ENCODE measurements at places on chromosomes 4 and X.

DNA sequence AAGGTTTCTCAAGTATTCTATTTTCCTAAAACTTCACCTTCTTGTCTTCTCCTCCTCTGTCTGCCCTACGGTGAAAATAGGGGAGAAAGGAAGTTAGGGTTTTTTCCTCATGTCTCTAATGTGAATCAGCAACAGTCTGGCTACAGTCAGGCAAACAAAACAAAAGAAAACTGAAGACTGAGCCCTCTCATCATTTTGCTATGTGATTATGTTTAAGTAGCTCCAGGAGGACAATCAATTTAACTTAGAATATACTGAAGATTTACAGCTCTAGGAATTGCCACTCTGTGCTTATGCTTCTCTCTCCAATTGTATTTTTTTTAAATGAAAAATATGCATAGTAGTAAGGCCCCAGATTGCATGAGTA lies 316.2 kb downstream of the GPAT3 start:
- H3K4me3 ChIP-seq = no peak overlapping the region
- no peak overlapping the region for H3K27ac ChIP-seq
- DNase-seq = no peak
- no peaks in the 10 kb centered on the region for H3K36me3 ChIP-seq
- H3K27me3 ChIP-seq = peaks cover 4% of the 10 kb centered on the region

- H3K27me3 ChIP-seq = no peaks in the 10 kb centered on the region
- no peaks in the 10 kb centered on the region for H3K4me1 ChIP-seq
- no peak for DNase-seq
- H3K4me3 ChIP-seq = no peak overlapping the region
Observed at GRCh38 chr4:80726471-80726870, 304.0 kb upstream of the BMP3 start.

DNA sequence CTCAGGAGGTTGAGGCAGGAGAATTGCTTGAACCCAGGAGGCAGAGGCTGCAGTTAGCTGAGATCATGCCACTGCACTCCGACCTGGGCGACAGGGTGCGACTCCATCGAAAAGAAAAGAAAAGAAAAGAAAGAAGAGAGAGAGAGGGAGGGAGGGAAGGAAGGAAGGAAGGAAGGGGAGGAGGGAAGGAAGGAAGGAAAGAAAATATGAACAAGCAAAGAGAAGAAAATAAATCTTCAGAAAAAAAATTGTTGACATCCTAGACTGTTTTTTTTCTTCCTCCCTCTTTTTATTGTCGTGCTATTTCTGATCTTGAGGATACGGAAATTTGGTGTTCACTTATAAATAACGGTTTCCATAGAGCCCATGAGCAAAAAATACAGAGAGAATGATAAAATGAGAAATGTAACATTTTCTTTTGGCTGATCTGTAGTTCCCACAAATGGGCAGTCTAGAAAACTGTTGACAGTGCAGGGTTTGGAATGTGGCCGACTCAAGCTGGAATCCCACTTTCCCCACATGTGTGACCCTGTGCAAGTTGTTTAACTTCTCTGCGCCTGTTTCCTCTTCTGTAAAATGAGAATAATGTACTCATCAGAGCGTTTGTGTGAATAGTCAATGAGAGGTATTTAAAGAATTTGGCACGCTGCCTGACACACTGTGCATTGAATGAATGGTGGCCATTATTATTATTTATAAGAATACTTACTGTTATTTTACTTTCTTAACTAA lies 19.4 kb downstream of the SORBS2 start:
- H3K4me1 ChIP-seq = no peaks in the 10 kb centered on the region
- H3K36me3 ChIP-seq = no peaks in the 10 kb centered on the region
- no peak overlapping the region for H3K27ac ChIP-seq
- DNase-seq = no peak

GRCh38 chrX:30981968-30982367 lies 89.9 kb downstream of the FTHL17 start:
- H3K27ac ChIP-seq = no peak overlapping the region
- no peaks in the 10 kb centered on the region for H3K36me3 ChIP-seq
- no peaks in the 10 kb centered on the region for H3K27me3 ChIP-seq

GRCh38 chr4:168917138-168917779 lies 92.8 kb downstream of the CBR4 start:
- no peak for DNase-seq
- H3K36me3 ChIP-seq = no peaks in the 10 kb centered on the region
- H3K27ac ChIP-seq = no peak overlapping the region
- no peaks in the 10 kb centered on the region for H3K27me3 ChIP-seq

DNA sequence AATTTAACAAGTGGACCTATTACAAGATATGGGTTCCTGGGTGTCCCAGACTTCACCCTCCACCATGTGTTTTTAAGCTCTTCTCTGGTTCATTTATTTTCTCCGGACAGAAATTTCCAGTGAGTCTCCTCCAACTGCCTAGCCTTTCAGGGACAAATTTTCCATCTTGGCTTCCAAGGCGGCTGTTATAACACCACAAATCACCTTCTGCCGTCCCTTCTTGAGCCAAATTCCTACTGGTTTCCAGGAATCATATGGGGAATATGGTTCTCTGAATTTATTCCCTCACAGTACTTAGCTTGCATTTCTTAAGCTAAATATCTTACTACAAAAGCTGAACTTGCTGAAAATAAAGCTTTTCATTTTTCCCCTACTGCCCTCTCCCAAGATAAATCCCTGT lies 18.8 kb downstream of the NEXMIF start:
- H3K27ac ChIP-seq = no peak overlapping the region
- DNase-seq = no peak
- H3K27me3 ChIP-seq = no peaks in the 10 kb centered on the region
- H3K4me3 ChIP-seq = no peak overlapping the region

DNA sequence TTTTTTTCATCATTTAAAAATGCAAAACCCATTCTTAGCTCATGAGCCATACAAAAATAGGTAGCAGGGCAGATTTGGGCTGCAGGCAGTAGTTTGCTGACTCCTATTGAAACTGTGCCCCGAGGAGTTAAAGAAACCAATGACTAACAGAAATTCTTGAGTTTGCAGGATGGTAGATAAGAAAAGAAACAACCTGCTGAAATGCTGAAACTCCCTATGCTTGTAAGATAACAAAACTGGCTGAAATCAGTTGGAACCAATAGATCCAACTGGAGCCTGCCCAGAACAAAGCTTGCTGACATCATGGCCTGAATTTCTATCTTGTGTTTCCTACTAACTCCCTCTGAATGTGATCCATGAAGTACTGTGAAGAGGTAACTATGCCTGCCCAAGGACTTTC lies 68.6 kb downstream of the ANOS1 start:
- H3K27me3 ChIP-seq = no peaks in the 10 kb centered on the region
- no peak for DNase-seq
- H3K36me3 ChIP-seq = no peaks in the 10 kb centered on the region
- no peak overlapping the region for H3K4me3 ChIP-seq

- peaks cover 2% of the 10 kb centered on the region for H3K4me1 ChIP-seq
- H3K4me3 ChIP-seq = no peak overlapping the region
- H3K27ac ChIP-seq = no peak overlapping the region
- no peaks in the 10 kb centered on the region for H3K36me3 ChIP-seq
- no peak for DNase-seq
Observed at GRCh38 chrX:123830309-123830708, 29.5 kb upstream of the XIAP start.

DNA sequence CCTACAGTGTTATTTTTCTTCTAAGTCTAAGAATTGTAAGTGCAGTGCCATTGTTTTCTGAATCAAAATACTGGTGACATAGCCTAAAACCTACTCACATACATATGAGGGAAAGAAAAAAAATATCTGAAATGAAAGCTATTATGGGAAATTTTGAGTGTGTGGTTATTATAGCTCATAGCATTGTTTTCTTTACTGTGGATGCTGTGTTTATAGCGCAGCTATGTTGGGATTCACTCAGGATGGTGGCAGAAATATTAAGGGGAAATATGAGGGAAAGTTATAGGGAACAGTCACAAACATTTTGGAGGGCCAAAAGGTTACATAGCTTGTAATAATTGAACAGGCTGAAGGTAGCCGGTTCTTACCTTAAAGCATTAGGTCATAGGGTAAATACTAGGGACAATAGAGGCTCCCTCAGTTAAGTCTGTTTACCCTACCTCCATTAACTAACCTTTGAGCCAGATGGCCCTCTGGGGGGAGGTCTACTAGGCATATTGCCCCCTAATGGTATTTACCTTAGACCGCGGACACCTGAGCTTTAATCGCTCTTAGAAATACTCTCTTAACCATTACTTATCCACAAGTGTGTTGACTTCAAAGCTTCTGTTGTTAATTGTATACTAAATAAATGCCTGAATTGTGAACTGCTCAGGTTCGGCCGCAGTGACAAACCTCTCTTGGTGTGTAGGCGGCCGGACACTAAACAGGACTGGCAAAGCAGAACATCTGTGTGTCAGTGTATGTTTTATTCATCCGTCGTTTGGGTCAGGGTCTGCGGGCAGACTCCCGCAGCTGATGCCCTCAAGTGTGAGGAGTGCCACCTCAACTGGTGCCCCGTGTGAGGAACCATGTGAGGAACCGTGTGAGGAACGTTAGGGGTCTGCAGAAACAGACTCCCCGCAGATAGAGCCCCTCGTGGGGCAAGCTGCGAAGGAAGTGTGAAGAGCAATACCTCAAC lies 21.3 kb upstream of the SULT1B1 start:
- no peak overlapping the region for H3K4me3 ChIP-seq
- DNase-seq = no peak
- no peaks in the 10 kb centered on the region for H3K4me1 ChIP-seq
- no peaks in the 10 kb centered on the region for H3K36me3 ChIP-seq
- no peaks in the 10 kb centered on the region for H3K27me3 ChIP-seq

- H3K27me3 ChIP-seq = peaks cover 4% of the 10 kb centered on the region
- DNase-seq = no peak
- H3K27ac ChIP-seq = no peak overlapping the region
- H3K4me1 ChIP-seq = peaks cover 8% of the 10 kb centered on the region
- no peaks in the 10 kb centered on the region for H3K36me3 ChIP-seq
Observed at GRCh38 chrX:40016749-40017148, 81.0 kb downstream of the BCOR start.

DNA sequence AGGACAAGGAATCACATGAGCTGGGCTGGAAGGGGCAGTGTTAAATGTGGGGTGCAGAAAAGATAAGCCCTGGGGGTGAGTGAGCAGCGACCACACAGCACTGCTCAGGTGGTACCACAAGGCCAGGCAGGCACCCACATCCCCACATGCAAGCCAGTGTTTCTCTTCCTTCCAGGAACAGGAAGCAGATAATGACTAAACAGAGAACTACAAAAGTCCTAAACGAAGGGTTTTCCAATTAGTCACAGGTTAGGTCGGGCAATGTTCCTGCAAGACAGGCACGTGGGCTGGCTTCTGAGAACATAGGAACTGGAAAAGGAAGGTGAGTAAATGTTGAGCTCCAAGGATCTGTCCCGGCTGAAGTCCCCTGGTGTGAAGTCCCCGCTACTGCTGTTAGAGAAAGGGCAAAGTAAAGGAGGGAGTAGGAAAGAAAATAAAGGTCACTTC lies 19.5 kb downstream of the RELL1 start:
- H3K36me3 ChIP-seq = peaks cover 11% of the 10 kb centered on the region
- H3K4me3 ChIP-seq = peak overlapping the region; percentile 23
- H3K4me1 ChIP-seq = peaks cover 53% of the 10 kb centered on the region
- H3K27me3 ChIP-seq = no peaks in the 10 kb centered on the region
- peak; percentile 37 for DNase-seq

DNA sequence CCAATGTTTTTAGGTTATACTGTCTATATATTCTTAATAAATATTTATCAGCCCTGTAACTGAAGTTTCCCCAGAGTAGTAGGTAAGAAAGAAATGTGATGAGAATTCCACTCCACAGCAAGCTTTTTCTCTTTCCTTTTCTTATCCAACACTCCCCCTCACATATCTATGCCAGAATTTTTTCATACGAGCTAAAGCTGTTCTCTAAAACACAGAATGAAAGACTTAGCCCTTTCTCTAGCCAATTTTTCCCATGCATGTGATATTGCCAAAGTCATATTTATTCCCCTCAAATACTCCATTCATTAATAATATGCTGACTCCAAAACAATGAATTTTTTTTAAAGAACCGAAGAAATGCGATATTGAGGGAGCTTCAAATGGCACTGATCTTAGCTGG lies 32.3 kb downstream of the VEGFC start:
- no peak overlapping the region for H3K27ac ChIP-seq
- DNase-seq = no peak
- H3K36me3 ChIP-seq = no peaks in the 10 kb centered on the region
- no peak overlapping the region for H3K4me3 ChIP-seq
- no peaks in the 10 kb centered on the region for H3K27me3 ChIP-seq
- H3K4me1 ChIP-seq = no peaks in the 10 kb centered on the region

GRCh38 chr4:152281211-152281610 lies 254.7 kb downstream of the FBXW7 start:
- DNase-seq = no peak
- H3K27me3 ChIP-seq = no peaks in the 10 kb centered on the region
- H3K27ac ChIP-seq = no peak overlapping the region
- H3K4me1 ChIP-seq = peaks cover 9% of the 10 kb centered on the region

DNA sequence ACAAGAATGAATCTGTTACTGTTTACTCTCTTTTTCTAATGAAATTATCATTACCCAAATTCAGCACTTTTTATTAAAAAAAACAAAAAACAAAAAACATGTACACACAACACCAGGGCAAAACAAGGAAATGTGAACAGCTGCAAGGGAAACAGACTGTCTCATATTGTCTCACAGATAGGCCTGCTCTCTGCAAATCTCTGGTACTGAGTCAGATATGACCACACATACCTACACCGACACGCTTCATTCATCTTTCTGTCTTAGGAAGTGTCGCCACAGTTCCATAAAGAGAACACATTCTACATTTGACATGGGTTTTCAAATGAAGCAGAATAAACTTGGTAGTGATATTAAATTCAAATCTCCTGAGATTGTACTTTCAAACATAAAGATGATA lies 92.2 kb upstream of the GPR34 start:
- H3K27me3 ChIP-seq = no peaks in the 10 kb centered on the region
- H3K27ac ChIP-seq = no peak overlapping the region
- H3K4me3 ChIP-seq = no peak overlapping the region
- peaks cover 7% of the 10 kb centered on the region for H3K36me3 ChIP-seq
- peaks cover 8% of the 10 kb centered on the region for H3K4me1 ChIP-seq

DNA sequence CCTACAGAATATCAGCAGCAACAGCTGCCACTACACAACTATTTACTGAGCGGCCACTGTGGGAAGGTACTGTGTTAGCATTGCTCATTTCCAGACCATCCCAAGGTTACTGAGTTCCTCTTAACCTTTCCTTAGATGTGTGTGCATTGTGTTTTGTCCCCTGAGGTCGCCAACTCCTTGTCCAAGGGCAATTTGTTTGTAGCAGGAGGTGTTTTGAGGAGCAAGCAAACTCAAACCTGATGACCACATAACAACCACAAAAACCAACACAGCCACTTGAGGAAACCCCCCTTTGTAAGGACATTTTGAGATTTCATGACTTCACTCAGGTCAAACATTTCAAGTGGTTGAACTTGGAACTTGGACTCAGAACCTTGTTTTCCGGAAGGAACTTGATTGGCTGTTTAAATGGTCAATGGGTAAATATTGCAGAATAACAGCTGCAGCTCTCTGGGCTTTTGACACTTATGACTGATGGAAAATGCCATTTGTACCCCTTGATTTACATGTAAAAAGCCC lies 122.3 kb downstream of the MID1IP1 start:
- no peaks in the 10 kb centered on the region for H3K36me3 ChIP-seq
- no peaks in the 10 kb centered on the region for H3K4me1 ChIP-seq
- no peak for DNase-seq
- no peaks in the 10 kb centered on the region for H3K27me3 ChIP-seq
- no peak overlapping the region for H3K4me3 ChIP-seq
